ENCODE measurements at places on chromosomes 6 and 20.

- DNase-seq = no peak
These were observed 48.8 kb upstream of the ZNF217 start for GRCh38 chr20:53642196-53643030.

GRCh38 chr6:30612213-30612612, 4.8 kb downstream of the PPP1R10 start:
- DNase-seq = no peak

GRCh38 chr20:21265261-21266190, 37.6 kb upstream of the XRN2 start:
- no peak for DNase-seq

GRCh38 chr20:25364879-25365699, 25.5 kb downstream of the ABHD12 start:
- no peak for DNase-seq

DNA sequence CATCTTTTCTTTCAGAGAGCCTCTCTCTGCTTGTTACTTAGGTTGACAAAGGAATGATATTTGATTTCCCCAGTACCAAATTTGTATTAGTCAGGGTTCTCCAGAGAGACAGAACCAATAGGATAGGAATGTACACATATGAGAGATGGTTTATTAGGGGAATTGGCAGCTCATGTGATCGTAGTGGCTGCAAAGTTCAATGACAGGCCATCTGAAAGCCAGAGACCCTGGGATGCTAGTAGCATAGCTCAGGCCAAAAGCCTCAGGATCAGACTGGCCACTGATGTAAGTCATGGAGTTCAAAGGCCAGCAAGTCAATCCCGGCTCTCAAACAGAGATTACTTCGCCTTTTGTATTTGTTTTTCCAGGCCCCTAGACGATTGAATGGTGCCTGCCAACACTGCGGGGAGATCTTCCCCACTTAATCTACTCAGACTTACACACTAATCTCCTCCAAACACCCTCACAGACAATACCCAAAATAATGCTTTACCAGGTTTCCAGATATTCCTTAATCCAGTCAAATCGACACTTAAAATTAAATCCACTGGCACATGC, 215.5 kb downstream of the ALDH8A1 start:
- no peak for DNase-seq

- DNase-seq = no peak
These were observed 91.7 kb downstream of the COL21A1 start for GRCh38 chr6:56155634-56156141.

DNA sequence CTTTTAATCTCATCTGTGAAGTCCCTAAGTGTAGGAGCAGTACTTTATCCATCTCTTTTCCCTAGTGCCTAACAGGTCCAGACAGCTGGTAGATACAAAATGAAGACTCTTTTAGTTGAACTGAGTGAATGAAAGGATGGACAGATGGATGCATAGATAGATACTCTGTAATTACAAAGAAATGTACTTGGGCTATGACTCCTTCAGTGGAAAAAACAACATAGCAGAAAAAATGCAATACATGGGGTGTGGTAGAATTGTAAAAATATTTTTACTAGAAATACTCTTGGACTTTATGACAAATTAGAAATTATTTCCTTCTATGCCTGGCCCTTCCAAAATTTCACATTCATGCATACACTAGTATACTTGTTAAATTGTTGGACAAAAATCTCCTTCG, 29.3 kb downstream of the KCNQ5 start:
- DNase-seq = no peak

GRCh38 chr6:71977884-71978283, 91.5 kb downstream of the RIMS1 start:
- no peak for DNase-seq

GRCh38 chr6:79608334-79609224, 22.6 kb upstream of the SH3BGRL2 start:
- DNase-seq = no peak

- no peak for DNase-seq
These were observed 34.5 kb downstream of the SHLD1 start for GRCh38 chr20:5784735-5785134.

DNA sequence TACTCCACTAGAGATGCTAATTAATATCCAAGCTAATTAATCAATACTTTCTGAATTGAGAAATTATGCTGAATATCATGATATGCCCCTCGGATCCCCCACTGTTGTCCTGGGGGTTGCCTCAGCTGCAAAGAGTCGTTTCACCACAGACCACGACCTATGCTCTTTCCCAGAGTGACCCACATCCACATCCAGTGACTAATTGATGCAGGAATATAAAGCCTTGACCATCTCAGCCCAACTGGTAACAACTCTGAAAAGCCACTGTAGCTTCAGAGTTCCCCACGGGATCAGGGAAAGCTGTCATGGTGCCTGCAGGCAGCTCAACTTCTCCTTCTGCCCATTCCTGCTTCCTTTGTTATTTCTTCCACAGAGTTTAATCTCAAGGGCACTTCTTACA, 116.9 kb downstream of the RWDD2A start:
- DNase-seq = no peak

DNA sequence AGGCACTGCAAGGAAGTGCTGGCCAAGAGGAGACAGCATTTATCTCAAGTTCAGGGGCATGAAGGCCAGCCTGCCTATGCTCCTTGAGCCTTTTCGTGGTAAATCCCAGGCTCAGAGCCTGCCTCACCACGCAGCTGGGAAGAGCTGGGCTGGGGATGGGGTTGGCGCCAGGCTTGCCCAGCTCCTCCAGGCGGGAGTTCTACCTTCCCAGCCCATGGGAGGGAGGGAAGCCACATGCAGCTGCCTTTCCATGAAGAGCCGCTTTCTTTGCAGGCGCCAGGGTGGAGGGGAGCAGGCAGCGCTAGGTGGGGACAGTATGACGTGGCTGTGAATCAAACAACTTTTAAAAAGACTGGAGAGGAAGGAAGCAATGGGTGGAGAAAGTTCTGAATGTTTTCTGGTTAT, 19.5 kb upstream of the SIRT5 start:
- no peak for DNase-seq

DNA sequence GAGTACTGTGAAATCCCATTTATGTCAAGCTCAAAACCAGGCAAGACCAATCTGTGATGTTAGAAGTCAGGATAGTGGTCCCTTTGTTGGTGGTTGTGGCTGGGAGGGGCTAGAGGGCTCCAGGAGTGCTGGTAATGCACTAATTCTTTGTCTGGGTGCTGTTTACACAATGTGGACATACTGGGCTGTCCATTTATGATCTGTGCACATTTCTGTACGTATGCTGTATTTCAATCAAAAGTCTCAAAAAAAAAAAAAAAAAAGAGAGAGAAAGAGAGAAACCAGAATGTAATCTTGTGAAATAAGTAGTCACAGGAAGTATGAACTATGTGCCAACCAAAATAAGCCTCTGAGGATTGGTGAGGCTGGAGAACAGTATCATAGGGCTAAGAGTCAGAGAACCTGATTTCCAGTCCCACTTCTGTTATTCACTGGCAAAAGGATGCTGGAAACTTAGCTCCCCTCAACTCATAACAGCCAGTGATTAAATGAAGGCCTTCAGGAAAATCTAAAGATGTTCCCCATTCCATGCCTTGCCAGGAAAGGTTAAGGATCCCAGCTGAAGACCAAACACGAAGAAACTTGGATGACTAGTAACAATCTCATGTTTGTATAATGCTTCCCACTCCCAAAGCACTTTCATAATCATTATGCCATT, 19.6 kb upstream of the TRAM2 start:
- no peak for DNase-seq

DNA sequence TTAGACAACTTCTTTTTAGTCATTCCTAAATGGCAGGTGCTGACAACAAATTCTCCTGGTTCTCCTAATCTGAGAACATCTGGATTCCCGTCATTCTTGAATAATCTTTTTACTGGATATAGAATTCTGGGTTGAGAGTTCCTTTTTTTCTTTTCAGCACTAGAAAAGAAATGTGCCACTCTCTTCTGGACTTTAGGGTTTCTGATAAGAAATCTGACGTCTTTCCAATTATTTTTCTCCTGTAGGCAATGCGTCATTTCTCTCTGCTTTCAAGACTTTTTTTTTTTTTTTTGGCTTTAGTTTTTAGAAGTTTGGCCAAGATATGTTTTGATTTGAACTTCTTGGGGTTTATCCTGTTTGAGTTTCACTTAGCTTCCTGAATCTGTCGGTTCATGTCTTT, 66.1 kb upstream of the RNF24 start:
- DNase-seq = no peak

DNA sequence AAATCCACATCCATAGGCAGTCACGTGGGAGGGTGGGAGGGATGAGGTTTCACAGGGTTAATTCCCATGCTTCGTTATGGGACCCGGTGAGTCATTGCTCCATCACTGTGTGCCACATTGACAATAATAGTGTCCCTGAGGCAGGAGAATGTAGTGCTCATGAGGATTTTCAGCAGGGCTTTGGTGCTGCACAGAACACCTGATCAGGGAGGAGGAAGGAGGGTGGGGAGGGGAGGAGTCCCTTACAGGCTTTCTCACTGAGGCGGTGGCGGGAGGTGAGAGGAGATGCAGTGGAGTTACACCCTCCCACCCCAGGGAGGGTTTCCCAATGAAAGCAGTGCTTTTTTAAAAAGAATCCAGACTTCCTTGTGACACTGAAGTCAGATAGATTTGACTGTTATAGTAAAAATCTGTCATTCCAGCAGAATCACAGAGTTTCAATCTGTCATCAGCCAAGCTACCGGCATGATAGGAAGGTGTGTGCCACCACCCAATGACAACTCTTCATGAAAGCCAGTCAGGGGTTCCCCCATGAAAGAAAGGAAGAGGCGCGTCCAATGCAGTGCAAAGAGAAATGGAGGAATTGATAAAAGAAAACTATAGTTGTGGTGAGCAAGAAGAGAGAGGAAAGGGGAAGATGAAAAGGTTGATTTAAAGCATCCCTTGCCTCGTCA, 144.8 kb downstream of the TBC1D7 start:
- no peak for DNase-seq

GRCh38 chr6:101011186-101011585, 130.1 kb upstream of the ASCC3 start:
- DNase-seq = peak; percentile 22

DNA sequence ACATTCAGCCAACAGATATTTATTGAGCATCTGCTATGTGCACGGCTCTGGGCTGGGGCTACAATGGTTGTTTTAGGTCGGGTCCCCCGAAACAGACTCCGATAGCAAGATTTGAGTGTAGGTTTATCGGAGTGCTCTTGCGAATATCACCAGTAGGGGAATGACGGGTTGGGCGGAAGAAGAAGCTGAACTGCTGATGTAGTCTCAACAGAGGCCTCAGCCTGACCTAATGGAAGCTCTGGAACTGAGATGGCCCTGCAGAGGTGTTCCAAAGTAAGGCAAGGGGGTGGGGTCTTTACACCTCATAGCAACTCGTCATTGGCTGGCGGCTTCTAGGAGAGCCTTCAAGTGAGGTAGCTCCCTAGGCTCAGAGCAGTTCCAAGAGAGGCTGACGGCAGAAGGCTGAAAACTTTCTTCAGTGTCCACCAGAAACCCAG, 1.1 kb downstream of the L3MBTL1 start:
- no peak for DNase-seq

- DNase-seq = no peak
These were observed 59.2 kb upstream of the SLC22A23 start for GRCh38 chr6:3516092-3516491.

- DNase-seq = no peak
These were observed 33.6 kb downstream of the CTCFL start for GRCh38 chr20:57491373-57491772.

DNA sequence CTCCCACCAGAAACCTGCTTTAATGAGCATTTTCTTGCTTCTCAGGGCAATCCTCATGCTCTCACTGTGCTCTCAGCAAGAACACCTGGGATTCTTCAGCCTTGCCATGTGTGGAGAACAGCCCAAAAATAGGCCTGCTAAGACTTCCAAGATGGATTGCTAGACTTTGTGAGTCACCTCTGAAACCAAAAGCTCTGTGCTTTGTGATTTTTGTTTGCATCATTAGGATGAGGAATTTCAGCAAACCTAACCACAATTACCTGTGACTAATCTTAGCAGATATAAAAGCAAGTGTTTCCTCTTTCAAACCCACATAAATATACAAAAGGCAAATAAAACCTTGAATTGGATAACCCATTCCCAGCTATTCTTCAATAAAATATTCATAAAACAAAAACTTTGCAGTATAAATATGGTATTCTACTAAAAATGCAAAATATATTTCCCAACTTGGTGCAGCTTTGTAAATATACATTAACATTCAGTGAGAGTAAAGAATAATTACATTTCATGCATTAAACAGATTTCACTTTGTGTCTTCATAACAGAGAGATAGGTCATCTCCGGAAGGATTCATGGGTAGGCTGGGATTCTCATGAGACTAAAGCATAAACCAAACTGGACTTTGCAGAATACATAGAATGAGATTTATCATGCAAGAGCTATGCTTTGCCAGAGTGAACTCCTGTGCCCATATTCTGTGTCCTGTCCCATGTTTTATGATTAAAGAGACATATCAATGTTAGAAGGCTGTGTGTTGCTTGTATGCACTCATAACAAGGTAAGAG, 33.5 kb downstream of the TPBG start:
- no peak for DNase-seq

GRCh38 chr20:48350313-48350988, 477.3 kb downstream of the PREX1 start:
- DNase-seq = no peak

GRCh38 chr6:68238097-68238601, 396.9 kb upstream of the ADGRB3 start:
- DNase-seq = no peak

DNA sequence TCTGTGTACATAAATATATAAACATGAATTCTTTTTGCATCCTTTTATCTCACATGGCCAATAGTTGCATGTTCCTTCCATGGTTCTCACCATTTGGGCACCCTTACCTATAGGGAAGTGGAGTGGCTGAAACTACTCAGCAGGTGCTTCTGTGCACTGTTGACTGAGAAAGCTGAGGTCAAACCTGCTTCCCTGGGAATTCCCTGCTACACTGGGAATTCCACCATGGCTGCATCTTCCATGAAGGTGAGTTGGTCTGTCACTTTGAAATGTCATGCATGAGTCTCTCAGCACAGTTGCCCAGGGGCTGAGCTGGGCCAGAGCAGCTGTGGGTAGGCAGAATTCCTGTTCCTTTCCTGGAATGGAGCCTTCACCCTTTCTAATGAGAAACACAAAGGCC, 193.8 kb upstream of the PRSS16 start:
- no peak for DNase-seq

DNA sequence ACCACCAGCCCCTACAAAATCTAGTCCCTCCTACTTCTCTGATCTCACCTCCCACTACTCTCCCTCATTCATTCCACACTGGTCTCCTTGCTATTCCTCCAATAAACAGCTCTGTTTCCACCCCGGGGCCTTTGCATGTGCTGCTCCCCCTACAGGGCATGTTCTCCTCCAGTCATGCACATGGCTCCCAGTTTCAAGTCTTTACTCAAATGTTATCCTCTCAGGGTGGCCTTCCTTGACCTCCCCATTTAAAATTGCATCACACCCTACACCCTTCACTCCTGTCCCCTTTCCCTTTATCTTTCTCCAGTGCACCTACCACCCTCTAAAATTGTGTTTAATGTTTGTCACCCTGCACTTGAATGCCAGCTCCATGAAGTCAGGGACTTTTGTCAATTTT, 174.5 kb downstream of the MRPL14 start:
- no peak for DNase-seq

- no peak for DNase-seq
These were observed 1.4 kb downstream of the RAET1E start for GRCh38 chr6:149896491-149896890.
